Coronary artery (tissue), 2 donors: ENCODE measurements at places on chromosomes 5 and 9.

- no peak for DNase-seq
Observed at GRCh38 chr5:77995793-77996409, 219.8 kb upstream of the TBCA start.

GRCh38 chr5:776862-777711, 7.4 kb downstream of the ZDHHC11B start:
- DNase-seq: no peak

- DNase-seq: no peak
Observed at GRCh38 chr9:9412241-9412640, 1200.6 kb downstream of the PTPRD start.

GRCh38 chr9:134128727-134129679, 6.9 kb upstream of the WDR5 start:
- no peak for DNase-seq

DNA sequence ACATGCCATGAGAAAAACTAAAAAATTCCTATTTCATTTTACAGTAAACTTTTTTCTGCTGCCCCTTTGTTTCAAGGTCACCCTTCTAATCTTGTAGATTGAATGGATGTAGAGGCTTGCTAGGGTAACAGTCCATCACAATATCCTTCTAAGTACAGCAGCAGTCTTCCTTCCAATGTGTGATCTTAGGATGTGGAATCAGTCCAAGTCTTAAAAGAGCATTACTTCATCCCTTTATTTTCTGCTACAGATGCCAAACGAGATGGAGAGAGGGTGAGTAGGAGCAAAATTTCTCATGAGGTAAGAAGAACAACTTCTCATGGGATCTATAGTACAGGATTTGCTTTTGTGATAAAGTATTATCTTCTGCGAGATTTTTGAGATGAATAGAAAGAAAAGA, 704 bp upstream of the IL33 start:
- DNase-seq: no peak

- no peak for DNase-seq
Observed at GRCh38 chr9:81550207-81550583, 139.2 kb downstream of the TLE1 start.
